ENCODE measurements at places on chromosomes 2 and 18. TPM values are rescaled to one million over a fixed set of nuclear protein-coding genes. Genes with fewer than 3 reads are reported as not detected.

The SF3B6 gene
- total RNA-seq = 71.2 TPM

- H3K4me1 ChIP-seq = no peaks in the 10 kb centered on the region
- H3K36me3 ChIP-seq = no peaks in the 10 kb centered on the region
- no peak overlapping the region for H3K4me3 ChIP-seq
These were observed 612.8 kb upstream of the PKDCC start for GRCh38 chr2:41434991-41435390.

The HJURP gene
- total RNA-seq = 100 TPM

DNA sequence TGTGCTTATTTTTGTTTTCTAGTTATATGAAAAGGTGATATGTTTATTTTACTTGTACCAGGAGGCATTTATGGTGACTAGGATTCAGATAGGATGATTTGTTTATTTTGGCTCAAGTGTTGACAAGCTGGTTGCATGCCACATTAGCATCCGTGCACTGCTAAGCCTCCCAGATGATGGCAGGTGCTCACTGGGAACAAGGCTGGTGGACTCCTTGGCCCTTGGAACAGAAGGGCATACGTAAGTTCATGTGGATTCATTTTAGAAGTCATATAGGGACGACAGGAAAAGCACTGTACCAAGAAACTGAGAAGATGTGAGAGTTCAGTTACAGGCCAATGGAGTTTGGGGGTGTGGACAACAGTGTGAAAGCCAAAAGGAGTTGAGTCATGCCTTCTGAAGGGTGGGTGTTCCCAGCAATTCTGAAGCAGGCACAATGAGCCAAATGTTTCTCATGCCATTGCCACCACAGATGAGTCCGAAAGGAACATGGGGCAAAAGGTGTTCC is 166.2 kb downstream of the PHLPP1 start:
- H3K4me1 ChIP-seq = peaks cover 8% of the 10 kb centered on the region
- H3K36me3 ChIP-seq = no peaks in the 10 kb centered on the region
- DNase-seq = no peak
- no peak overlapping the region for H3K27ac ChIP-seq

The RAB3GAP1 gene
- total RNA-seq = 22.9 TPM

DNA sequence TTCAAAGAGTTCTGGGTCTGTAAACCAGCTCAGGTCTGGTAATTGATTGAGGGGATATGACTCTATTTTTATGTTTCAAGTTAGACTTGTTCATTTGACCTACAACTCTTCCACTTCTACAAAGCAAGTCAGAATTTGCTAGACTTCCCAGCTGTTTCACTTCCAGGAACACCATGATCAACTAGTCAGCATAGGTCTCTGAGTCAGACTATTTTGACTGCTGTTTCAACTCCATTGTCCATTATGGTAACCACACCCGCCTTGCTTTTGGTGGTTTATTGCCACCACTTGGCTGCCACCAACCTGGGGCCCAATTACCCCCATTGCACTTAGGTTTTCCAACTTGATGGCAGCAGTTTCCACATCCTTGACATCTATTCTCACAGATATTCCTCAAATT is 116.6 kb downstream of the LAMA3 start:
- H3K36me3 ChIP-seq = peaks cover 2% of the 10 kb centered on the region
- no peak for DNase-seq
- H3K4me1 ChIP-seq = peaks cover 16% of the 10 kb centered on the region
- H3K4me3 ChIP-seq = no peak overlapping the region
- H3K27me3 ChIP-seq = peaks cover 31% of the 10 kb centered on the region

GRCh38 chr2:119013671-119014070 is 71.7 kb downstream of the MARCO start:
- no peak for DNase-seq
- H3K27ac ChIP-seq = no peak overlapping the region
- no peaks in the 10 kb centered on the region for H3K36me3 ChIP-seq
- H3K4me1 ChIP-seq = peaks cover 5% of the 10 kb centered on the region
- no peak overlapping the region for H3K4me3 ChIP-seq

GRCh38 chr18:907885-908757 is 3.5 kb downstream of the ADCYAP1 start:
- H3K27me3 ChIP-seq = peaks cover 82% of the 10 kb centered on the region
- DNase-seq = peak; percentile 36
- peak overlapping the region; percentile 82 for H3K4me3 ChIP-seq
- peaks cover 17% of the 10 kb centered on the region for H3K4me1 ChIP-seq
- H3K36me3 ChIP-seq = peaks cover 2% of the 10 kb centered on the region

GRCh38 chr2:231522418-231523180 is 7.6 kb downstream of the NMUR1 start:
- peaks cover 2% of the 10 kb centered on the region for H3K36me3 ChIP-seq
- no peak for DNase-seq
- H3K4me1 ChIP-seq = peaks cover 35% of the 10 kb centered on the region
- H3K27me3 ChIP-seq = peaks cover 46% of the 10 kb centered on the region
- H3K27ac ChIP-seq = no peak overlapping the region

- no peak overlapping the region for H3K27ac ChIP-seq
- H3K36me3 ChIP-seq = peaks cover 12% of the 10 kb centered on the region
- H3K27me3 ChIP-seq = no peaks in the 10 kb centered on the region
These were observed 16.3 kb downstream of the POLR2D start for GRCh38 chr2:127841466-127842178.

DNA sequence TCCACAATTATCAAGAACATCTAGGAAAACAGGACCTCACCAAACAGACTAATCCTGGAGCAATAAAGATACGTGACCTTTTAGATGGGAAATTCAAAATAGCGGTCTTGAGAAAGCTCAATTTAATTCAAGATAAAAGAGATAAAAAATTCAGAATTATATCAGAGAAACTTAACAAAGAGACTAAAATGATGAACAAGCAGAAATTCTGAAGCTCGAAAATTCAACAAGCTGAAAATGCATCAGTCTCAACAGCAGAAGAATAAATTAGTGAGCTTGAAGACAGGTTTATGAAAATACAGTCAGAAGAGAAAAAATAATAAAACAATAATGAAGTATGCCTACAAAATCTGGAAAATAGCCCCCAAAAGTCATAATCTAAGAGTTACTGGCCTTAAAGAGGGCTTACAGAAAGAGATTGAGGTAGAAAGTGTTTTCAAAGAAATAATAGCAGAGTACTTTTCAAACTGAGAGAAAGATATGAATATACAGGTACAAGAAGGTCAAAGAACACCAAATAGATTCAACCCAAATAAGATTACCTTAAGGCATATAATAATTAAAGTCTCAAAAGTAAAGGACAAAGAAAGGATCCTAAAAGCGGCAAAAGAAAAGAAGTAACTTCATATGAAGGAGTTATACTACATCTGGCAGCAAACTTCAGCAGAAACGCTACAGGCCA is 13.2 kb downstream of the ORC4 start:
- no peak overlapping the region for H3K4me3 ChIP-seq
- H3K4me1 ChIP-seq = peaks cover 1% of the 10 kb centered on the region
- H3K36me3 ChIP-seq = peaks cover 39% of the 10 kb centered on the region
- no peaks in the 10 kb centered on the region for H3K27me3 ChIP-seq

Measured in activated naive CD8-positive, alpha-beta T cell treated with anti-CD3 and anti-CD28 coated beads, Interleukin-2, amount 10 ng/mL, durations not matched to agents 7 days and 5 days (primary cell).